ENCODE measurements at places on chromosomes 5 and 9.

GRCh38 chr5:98498028-98498427, 275.4 kb upstream of the RGMB start:
- no peak for DNase-seq

GRCh38 chr9:61674465-61674864, 484.6 kb downstream of the SPATA31A7 start:
- no peak for DNase-seq

GRCh38 chr9:35341021-35341420, 148.9 kb upstream of the RUSC2 start:
- no peak for DNase-seq

GRCh38 chr5:78638423-78638822, 10.1 kb downstream of the LHFPL2 start:
- DNase-seq, result no peak

DNA sequence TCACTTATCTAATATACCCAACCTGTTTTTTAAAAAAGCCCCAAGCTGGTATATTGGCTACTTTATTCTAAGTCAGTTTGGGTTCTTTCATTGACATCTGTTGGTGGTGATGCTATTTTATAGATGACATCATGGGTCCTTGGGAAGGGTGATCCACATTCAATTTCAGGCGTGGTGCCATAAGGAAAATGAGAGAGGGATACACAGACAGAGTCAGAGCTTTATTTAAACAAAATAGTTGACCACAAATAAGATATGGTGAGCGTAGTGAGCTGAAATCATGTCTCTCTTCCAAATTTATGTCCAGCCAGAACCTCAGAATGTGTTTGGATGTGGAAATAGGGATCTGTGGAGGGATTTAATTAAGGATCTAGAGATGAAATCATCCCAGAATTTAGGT, 302.4 kb downstream of the MAT2B start:
- DNase-seq, result no peak

All from HEK293T (cell line).